ENCODE measurements at places on chromosomes 7 and 10. TPM values are rescaled to one million over a fixed set of nuclear protein-coding genes. Genes with fewer than 3 reads are reported as not detected.

GRCh38 chr10:121655254-121656144 is 57.3 kb upstream of the FGFR2 start:
- no peak for DNase-seq

GRCh38 chr10:36507715-36508114 is 617.7 kb upstream of the ANKRD30A start:
- DNase-seq: no peak

DNA sequence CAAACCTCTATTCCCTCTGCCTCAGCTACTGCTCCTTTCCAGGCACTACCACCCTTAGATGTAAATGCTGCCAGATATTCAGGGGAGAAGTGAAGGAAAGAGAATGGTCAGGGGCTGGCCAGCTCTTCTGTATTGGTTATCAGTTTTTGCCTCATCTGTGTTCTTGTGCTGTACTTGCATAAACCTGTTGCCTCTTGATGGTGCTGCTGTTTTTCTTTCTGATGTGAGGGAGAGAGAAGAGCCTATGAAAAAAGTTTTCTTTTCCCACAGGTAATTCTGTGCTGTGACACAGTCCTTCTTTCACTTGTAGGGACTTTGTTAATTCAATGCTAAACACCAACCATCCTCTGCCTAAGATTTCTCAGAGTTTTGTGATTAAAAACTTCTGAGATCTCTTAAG is 57.5 kb downstream of the STK31 start:
- no peak for DNase-seq

DNA sequence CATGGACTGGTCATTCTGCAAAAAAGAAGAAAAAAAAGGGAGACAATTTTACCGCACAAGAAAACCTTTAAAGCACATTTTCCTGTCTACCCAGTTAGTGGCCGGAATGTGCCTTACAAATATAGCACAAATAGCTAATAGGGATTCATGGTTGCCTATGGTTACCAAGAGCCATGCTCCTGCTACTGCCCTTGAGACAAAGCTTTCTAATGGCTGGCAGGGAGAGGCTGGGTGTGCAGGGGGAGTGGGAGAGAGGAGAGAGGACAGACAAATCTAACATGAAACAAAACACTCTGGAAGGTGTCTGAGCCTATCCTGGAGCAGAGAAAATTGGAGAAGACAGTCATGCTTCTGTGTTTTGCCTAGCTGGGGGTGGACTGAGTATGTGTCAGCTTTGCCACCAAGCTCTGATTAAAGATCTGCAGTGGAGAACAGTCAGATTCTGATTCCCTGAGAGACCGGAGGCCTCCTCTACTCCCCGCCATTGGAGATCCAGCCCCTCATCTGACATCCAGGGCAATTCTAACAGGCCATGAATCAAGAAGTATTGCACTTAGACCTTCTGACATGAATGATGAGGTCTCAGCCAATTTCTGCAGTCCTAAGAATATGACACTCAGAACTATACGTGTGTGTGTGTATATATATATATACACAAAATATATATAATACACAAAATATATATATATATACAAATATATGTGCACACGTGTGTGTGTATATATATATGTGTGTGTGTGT is 80.2 kb downstream of the PRTFDC1 start:
- DNase-seq: no peak

Gene IFIT1B
- total RNA-seq: not detected

GRCh38 chr10:81594991-81595390 is 280.0 kb upstream of the NRG3 start:
- no peak for DNase-seq

- DNase-seq: no peak
These were observed 41.9 kb upstream of the PSMG3 start for GRCh38 chr7:1611708-1612241.

- DNase-seq: no peak
These were observed 85.8 kb downstream of the PAXIP1 start for GRCh38 chr7:154916856-154917807.

DNA sequence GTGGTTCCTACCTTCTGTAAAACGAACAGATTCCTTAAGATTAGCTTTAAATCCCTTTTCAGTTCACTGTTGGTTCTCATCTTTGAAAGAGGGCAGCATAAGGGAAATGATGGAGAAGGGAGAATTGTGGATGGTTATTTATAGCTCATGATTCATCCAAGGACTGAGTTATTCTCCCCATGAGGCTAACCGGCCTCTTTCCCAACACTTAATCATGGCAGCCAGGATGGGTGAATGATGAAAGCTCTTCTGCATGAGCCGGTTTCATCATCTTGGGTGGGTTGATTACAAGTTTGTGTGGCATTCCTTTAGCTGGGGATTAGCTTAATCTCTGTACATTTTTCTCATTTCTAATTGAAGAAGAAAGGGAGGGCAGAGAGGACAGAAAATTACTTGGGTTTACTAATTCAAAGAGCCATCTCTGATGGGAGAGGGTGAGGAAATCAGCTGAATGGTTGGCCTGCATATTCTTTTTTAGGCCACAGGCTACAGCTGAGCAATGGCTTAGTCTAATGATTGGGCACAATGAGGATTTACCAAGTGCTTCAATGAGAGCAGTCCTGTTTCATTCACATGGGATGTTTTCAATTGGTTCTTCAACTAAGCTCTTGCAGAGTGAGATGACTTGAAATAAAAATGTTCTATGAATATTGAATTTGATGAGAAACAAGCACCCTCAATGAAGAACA is 250.0 kb downstream of the BMPER start:
- DNase-seq: no peak

GRCh38 chr10:77548671-77549070 is 88.9 kb downstream of the KCNMA1 start:
- DNase-seq: no peak

- no peak for DNase-seq
These were observed 38.6 kb downstream of the RSBN1L start for GRCh38 chr7:77734659-77735421.

DNA sequence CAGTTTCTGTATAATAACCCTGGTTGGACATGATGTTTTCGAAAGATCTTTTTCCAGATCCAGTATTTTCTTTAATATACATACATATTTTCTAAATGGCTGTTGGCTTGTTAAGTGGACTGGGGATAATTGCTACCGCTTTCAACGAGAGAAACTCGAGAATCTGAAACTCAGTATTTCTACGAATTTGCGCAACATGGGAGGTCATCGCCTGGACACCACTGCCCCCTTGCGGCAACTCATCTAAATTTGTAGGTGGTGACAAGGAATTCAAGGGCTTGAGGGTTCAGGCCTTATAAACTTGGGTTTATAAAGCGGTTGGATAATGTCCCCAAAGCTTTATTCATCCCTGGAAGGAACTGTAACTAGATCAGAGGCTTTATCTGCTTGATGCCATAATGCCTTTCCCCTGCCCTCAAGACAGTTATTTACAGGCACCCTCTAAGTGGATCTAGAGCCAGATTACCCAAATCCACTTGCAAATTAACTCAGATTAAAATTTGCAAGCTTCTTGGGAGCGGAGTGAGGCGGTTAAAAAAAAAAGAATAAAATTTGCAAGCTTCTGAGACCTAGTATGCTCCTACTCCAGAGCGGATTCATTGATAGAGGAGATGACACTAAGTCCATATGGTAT is 21.3 kb upstream of the KCNK18 start:
- DNase-seq: peak; percentile 44

DNA sequence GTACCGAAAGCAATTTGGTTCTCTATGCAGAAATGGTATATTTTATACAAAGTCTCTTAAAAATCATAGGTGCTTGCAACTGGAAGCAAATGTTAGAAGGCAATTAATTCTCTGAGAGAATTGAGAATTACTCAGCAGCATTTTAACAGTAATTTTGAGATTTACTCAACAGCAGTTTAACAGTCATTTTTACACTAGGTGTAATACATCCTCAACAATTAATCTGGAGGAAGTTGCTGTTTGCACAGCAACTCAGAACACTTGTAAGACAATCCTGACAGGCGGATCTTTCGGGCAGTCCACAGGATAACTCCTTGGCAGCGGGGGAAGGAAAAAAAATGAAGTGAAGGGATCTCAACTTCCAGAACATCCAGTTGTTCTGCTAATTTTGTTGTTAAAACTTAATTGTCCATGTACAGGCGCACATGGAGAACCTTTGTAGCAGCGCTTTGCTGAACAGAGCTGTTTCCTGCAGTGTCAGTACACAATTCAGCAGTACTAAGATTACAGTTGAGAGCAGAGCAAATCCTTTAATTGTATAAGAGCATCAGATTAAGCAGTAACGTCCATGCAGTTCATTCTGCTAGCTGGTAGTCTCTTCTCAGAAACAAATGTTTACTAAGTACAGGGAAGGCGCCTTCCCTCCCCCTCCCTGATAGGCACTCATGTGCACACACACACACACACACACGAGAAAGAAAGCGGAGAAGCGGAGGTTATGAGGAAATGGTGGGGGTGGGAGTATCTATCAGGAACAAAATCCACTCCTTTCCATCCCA is 43.8 kb downstream of the ENO4 start:
- no peak for DNase-seq

Gene COBL
- not detected for total RNA-seq

- DNase-seq: no peak
These were observed 2.2 kb downstream of the FGFR2 start for GRCh38 chr10:121595806-121596688.

- DNase-seq: no peak
These were observed 208.7 kb upstream of the GLI3 start for GRCh38 chr7:42445691-42446090.

Gene HOXA5
- 23.5 TPM for total RNA-seq

Gene ENTPD1
- total RNA-seq: 30.3 TPM

- DNase-seq: no peak
These were observed 743 bp downstream of the OR2A5 start for GRCh38 chr7:144049491-144049890.

Gene PTN
- total RNA-seq: 1.9 TPM

DNA sequence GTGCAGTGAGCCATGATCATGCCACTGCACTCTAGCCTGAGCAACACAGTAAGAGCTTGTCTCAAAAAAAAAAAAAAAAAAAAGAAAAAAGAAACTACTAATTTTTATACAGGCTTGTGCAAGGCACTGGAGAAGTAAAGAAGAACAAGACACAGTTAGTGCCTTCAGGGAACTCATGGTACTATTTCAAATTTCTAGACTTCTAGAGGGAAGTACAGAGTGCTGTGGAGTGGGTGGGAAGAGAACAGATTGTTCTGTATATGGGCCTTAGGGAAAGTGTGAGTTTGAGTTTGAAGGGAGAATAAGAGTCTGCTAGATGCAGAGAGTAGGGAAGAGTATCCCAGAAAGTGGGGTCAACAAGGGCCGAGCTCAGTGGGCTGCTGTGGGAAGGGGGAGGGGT is 234.8 kb downstream of the PHTF2 start:
- DNase-seq: no peak

DNA sequence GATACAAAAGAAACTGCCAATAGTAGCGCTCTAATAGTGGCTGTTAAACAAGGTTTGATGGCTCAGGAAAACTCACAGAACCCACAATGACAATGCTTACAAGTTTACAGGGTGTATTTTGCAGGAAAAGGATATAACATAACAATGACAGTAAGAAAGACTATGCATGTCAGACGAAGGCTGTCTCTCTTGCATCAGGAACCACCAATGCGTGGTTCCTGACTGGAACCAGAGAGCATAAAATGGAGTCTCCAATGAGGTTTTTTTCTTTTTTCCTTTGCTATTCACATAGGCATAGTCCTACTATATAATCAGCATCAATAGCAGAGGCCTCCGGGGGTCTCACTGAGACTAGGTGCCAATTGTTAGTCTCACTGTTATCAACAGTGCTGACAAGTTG is 120.4 kb upstream of the STEAP1 start:
- DNase-seq: no peak

Gene FAM180A
- total RNA-seq: not detected

GRCh38 chr7:91185771-91186170 is 78.5 kb upstream of the FZD1 start:
- no peak for DNase-seq

- DNase-seq: no peak
These were observed 27.0 kb upstream of the UBN2 start for GRCh38 chr7:139203992-139204391.

DNA sequence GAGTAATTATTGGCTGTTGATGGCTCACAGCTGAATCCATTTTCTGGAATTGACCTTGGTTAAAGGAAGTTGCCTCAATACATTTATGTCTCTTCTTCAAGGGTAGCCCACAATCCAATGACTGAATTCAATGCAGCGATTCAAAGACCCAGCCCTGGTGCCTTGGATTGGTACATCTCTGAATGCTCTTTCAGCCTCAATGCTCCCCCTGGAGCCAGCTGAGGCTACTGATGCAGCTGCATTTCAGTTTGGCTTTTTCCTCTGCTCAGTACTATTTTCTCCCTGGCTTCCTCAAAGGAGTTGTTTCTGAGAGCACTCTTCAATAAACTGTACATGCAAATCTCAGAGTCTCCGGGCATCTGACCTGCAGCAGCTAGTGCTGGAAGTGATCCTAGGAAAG is 633 bp upstream of the EBLN1 start:
- no peak for DNase-seq

DNA sequence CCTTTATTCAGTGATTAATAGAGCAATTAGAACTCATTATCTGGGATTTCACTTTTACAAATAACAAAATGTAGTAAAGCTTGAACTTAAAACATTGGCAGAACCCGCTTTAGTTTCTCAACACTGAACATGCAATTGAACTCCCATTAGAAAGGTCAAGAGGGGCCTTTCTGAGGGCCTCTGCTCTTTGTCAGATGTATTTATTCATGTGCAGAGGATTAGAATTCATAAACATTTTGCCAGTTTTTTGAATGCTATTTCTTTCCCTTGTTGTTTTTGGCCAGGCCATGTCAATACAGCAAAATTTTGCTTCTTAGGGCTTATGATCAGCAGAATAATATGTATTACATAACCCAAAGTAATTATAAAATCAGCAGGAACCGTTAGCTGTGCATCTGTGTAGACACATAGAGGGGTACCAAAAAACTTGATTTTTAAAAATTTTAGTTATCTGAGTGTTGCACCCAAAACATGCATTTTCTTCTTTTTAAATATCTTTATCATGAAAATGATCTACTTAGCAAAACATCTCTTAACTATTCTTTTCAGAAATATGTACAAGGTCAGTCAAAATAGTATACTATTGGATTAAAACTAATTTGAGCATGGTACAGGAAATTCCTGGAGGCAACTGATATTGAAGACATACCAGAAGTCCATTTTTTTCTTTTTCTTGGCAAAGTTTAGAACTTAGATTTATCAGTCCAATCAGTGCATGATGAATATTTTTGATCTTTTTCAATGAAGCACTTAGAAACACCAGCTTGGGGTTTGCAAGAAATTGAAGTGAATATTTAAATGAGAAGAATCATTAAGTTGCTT is 177.5 kb downstream of the TWIST1 start:
- no peak for DNase-seq

Data from glomerular endothelial cell (primary cell).